ENCODE measurements at places on chromosomes 5 and 9. TPM values are rescaled to one million over a fixed set of nuclear protein-coding genes. Genes with fewer than 3 reads are reported as not detected.
A peak's percentile ranks its signal among the peaks of the same experiment; 100 is the strongest.

GRCh38 chr9:4299005-4299795 is 668 bp downstream of the GLIS3 start:
- H3K36me3 ChIP-seq: peaks cover 2% of the 10 kb centered on the region
- peak overlapping the region; percentile 87 for H3K4me3 ChIP-seq
- H3K27ac ChIP-seq: peak overlapping the region; percentile 83
- DNase-seq: peak; percentile 40

- peaks cover 24% of the 10 kb centered on the region for H3K4me1 ChIP-seq
- H3K4me3 ChIP-seq: no peak overlapping the region
- H3K27ac ChIP-seq: no peak overlapping the region
Measured at GRCh38 chr9:77883846-77884771, 147.5 kb downstream of the GNAQ start.

DNA sequence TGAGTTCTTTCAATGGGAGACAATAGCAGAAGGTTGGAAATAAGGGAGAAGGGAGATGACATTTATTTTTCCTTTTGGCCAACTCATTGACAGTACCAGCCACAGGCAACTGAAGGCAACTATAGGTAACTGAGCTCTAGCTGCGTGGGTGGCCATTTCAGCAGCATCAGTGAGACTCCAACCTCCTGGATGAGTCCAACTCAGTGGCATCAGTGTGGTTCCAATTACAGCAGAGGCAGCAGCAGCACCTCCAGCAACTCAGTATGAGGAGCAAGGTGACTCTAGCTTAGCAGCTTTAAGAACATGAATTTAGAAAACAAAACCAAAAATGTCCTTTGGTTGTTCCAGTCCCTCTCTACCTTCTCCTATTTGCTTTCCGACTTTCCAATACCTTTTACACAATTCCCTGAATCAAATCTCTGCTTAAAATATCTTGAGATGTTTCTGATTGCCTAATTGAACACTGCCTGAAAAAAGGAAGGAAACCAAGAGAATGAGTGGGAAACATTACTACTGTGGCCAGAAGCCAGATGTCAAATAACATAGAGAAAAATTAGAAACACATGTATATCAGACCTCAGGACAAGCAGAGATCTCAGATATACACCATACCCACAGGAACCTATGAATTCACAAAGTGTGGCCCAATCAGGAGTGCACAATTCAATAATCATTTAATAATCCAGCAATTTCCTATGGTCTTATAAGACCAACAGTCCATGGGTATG is 166.5 kb upstream of the RORB start:
- H3K4me3 ChIP-seq: no peak overlapping the region
- no peaks in the 10 kb centered on the region for H3K27me3 ChIP-seq
- DNase-seq: no peak
- peaks cover 2% of the 10 kb centered on the region for H3K4me1 ChIP-seq

DNA sequence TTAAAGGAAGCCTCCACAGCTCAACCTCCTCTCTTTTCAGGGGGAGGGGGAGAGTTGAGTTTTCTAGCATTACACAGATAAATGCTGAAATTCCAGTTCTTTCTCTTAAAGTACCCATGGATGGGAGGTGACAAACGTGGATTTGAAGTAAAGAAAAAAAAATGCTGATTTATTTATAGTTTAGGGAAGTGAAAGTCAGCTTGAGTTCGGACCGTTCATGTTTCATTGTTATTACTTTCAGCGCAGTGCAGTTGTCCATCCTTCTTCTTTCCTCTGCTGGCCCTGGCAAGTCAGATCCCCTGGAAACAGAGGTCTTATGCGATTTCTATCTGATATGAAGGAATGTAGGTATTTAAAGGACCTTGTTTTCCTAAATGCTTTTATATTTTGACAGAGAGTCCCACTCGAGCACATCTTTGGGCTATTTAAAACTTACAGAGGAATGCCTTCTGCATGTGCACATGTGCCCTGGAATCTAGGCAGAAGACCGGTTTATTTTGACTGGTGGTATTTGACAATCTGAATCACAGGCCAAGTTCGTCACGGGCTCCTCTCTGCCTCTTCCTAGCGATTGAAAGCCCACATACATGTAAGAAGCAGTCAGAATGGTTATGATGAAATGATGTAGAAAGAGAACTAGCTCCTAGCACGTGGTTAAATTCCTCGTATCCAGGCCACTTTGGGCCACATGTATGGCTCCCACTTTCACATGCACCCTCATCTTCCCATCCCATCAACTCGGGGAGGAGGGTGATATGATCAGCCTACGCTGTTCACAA is 385.2 kb upstream of the KLF4 start:
- no peak overlapping the region for H3K4me3 ChIP-seq
- no peaks in the 10 kb centered on the region for H3K36me3 ChIP-seq
- no peak overlapping the region for H3K27ac ChIP-seq

DNA sequence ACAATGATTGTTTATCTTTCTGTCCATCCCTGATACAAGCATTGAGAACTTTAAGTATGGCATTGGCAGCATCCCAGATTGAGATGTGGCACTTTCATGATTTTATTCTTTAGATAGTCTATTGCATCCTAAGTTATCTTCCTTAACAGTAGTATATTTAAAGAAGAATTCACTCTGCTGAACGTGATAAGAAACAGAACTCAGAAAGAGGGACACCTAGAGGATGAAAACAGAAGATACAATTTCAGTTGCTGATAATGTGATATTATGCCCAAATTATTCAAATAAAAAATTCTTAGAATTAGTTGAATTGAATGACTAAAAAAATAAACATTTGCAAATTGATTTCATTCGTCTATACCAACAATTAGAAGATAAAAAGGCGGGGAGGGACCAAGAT is 218.1 kb upstream of the DMRTA1 start:
- peaks cover 34% of the 10 kb centered on the region for H3K27me3 ChIP-seq
- no peak for DNase-seq
- no peak overlapping the region for H3K27ac ChIP-seq
- no peak overlapping the region for H3K4me3 ChIP-seq
- no peaks in the 10 kb centered on the region for H3K4me1 ChIP-seq
- H3K36me3 ChIP-seq: peaks cover 11% of the 10 kb centered on the region

DNA sequence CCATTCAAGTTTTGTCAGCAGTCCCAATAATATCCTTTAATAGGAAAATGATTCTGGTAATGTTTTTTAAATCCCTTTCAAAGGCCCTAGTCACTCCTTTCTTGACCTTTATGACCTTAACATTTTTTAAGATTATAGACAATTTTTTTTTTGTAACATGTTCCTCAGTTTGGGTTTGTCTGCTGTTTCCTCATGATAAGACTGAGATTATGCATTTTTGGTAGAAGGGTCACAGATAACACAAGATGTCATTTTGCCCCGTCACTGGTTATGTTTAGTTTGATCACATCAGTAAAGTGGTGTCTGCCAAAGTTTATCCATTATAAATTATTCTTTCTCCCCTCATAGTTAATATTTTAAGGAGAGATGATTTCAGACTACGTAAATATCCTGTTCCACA is 16.0 kb upstream of the PTPDC1 start:
- peaks cover 18% of the 10 kb centered on the region for H3K36me3 ChIP-seq
- no peak overlapping the region for H3K27ac ChIP-seq
- no peak for DNase-seq
- H3K4me3 ChIP-seq: no peak overlapping the region
- H3K4me1 ChIP-seq: peaks cover 2% of the 10 kb centered on the region
- no peaks in the 10 kb centered on the region for H3K27me3 ChIP-seq

- DNase-seq: no peak
- no peak overlapping the region for H3K27ac ChIP-seq
- no peaks in the 10 kb centered on the region for H3K27me3 ChIP-seq
Measured at GRCh38 chr5:34062419-34062818, 19.4 kb upstream of the C1QTNF3 start.

- H3K36me3 ChIP-seq: no peaks in the 10 kb centered on the region
- H3K27ac ChIP-seq: no peak overlapping the region
- H3K27me3 ChIP-seq: peaks cover 14% of the 10 kb centered on the region
- no peak for DNase-seq
Measured at GRCh38 chr5:135690466-135690865, 111.7 kb upstream of the CXCL14 start.

DNA sequence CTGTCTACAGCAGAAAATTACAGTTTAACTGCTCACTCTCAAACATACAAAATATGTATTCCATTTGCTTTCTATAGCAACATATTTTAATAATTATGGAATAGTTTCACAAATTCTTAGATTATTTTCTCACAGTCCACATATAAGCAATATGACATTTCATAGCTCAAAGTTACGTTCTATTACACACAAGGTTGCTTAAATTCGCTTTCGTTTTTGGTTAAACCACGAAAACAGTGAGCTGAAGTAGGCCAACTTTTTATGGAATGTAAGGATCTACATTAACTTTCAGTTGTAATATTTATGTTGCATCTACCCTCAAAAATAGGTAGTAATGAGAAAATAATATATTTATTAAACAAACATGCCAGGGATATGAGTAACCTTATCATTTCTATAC is 966.0 kb upstream of the ACO1 start:
- H3K27ac ChIP-seq: no peak overlapping the region
- no peaks in the 10 kb centered on the region for H3K27me3 ChIP-seq
- no peaks in the 10 kb centered on the region for H3K36me3 ChIP-seq
- no peak for DNase-seq
- H3K4me3 ChIP-seq: no peak overlapping the region
- H3K4me1 ChIP-seq: no peaks in the 10 kb centered on the region

- DNase-seq: no peak
- no peak overlapping the region for H3K4me3 ChIP-seq
- H3K27me3 ChIP-seq: no peaks in the 10 kb centered on the region
- no peak overlapping the region for H3K27ac ChIP-seq
- no peaks in the 10 kb centered on the region for H3K36me3 ChIP-seq
Measured at GRCh38 chr9:114467226-114467750, 38.0 kb downstream of the WHRN start.

DNA sequence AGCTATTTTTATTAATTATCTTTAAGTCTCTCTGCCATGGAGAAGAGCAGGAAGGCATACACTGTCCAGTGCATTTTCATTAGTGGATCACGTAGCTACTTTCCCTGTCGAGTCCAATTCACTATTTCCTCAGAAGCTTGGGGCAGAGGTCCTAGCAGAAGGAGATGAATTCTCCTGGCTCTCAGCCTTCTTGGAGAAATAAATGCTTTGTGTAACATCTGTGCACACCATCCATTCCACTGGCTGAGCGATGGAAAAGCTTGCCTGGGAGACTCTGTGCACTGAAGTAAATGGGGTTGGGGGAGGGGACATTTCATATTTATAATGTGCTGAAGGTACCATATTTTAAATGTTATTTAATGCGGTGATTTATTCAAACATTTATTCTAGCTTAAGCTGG is 23.4 kb downstream of the PROP1 start:
- peaks cover 13% of the 10 kb centered on the region for H3K27me3 ChIP-seq
- peaks cover 1% of the 10 kb centered on the region for H3K4me1 ChIP-seq
- no peak for DNase-seq
- H3K27ac ChIP-seq: no peak overlapping the region
- H3K36me3 ChIP-seq: no peaks in the 10 kb centered on the region
- H3K4me3 ChIP-seq: no peak overlapping the region

- no peaks in the 10 kb centered on the region for H3K27me3 ChIP-seq
- H3K27ac ChIP-seq: no peak overlapping the region
- H3K4me1 ChIP-seq: no peaks in the 10 kb centered on the region
- H3K36me3 ChIP-seq: no peaks in the 10 kb centered on the region
- no peak for DNase-seq
Measured at GRCh38 chr5:15338546-15338945, 161.4 kb upstream of the FBXL7 start.

DNA sequence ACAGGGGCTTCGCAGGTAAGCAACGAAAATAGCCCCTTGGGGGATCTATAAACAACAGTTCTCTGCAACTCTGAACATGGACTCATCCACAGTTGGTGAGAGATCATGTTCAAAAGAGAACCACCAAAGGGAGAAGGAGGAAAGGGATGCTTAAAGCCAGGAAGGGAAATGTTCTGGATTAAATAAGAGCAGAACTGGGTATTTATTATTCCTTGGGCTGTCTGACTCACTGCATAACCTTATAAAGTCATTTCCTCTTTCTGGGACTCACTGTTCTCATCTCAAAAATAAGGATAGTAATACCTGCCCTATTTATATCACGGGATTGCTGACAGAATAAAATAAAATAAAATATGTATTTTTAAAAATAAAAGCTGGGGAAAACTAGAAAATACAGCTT is 11.2 kb upstream of the MARCHF3 start:
- DNase-seq: no peak
- peaks cover 1% of the 10 kb centered on the region for H3K36me3 ChIP-seq
- no peak overlapping the region for H3K4me3 ChIP-seq
- no peaks in the 10 kb centered on the region for H3K4me1 ChIP-seq
- H3K27me3 ChIP-seq: no peaks in the 10 kb centered on the region
- no peak overlapping the region for H3K27ac ChIP-seq

GRCh38 chr9:74479711-74480110 is 17.4 kb upstream of the RORB start:
- H3K27me3 ChIP-seq: no peaks in the 10 kb centered on the region
- H3K4me3 ChIP-seq: no peak overlapping the region
- no peak overlapping the region for H3K27ac ChIP-seq
- no peaks in the 10 kb centered on the region for H3K4me1 ChIP-seq
- H3K36me3 ChIP-seq: no peaks in the 10 kb centered on the region

DNA sequence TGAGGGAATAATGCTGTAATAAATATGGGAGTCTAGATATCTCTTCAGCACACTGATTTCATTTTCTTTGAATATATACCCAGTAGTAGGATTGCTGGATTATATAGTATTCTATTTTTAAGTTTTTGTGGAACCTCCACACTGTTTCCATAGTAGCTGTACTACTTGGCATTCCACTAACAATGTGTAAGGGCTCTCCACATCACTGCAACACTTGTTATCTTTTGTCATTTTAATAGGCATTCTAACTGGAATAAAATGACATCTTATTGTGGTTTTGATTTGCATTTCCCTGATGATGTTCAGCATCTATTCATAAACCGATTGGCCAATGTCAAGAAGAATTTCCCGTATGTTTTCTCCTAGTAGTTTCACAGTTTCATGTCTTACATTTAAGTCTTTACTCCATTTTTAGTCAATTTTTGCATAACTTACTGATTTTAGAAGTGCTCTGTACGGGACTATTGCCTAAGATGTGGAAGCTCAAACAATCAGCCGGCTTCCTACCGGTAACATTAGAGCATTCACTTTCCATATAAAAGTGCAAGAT is 1078.8 kb downstream of the TAF11L14 start:
- no peak for DNase-seq
- no peak overlapping the region for H3K27ac ChIP-seq
- H3K36me3 ChIP-seq: peaks cover 6% of the 10 kb centered on the region
- peaks cover 4% of the 10 kb centered on the region for H3K4me1 ChIP-seq
- no peak overlapping the region for H3K4me3 ChIP-seq

DNA sequence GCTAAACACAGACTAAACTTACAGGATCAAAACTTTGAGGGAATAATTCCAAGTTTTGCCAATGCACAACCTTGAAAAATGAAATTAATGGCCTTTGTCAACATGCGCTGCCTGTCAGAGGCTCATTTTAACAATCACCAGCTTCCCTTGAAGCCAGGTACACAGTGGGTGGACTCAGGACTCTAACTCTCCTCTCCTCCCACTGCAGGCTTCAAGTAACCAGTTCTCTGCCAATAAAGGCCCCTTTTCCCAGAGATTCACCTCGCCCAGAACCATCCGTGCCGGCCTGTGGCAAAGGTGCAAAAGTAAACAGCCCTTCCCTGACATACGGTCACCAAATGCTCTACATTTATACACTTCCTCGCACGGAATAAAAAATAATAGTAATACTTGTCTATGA is 18.4 kb upstream of the FBP2 start:
- H3K27ac ChIP-seq: peak overlapping the region; percentile 76
- H3K4me3 ChIP-seq: no peak overlapping the region
- DNase-seq: no peak
- H3K4me1 ChIP-seq: peaks cover 13% of the 10 kb centered on the region
- peaks cover 28% of the 10 kb centered on the region for H3K27me3 ChIP-seq

FAM81B gene
- total RNA-seq: not detected

SPATA6L gene
- 0.35 TPM for total RNA-seq

CORO2A gene
- total RNA-seq: 8.2 TPM

AK8 gene
- total RNA-seq: 0.10 TPM

MARCHF11 gene
- total RNA-seq: not detected

BRINP1 gene
- total RNA-seq: not detected
